ENCODE measurements at places on chromosomes 12 and 14. TPM values are rescaled to one million over a fixed set of nuclear protein-coding genes. Genes with fewer than 3 reads are reported as not detected.

- H3K27me3 ChIP-seq, result no peaks in the 10 kb centered on the region
- DNase-seq, result no peak
- no peaks in the 10 kb centered on the region for H3K4me1 ChIP-seq
- H3K27ac ChIP-seq, result no peak overlapping the region
- H3K4me3 ChIP-seq, result no peak overlapping the region
- H3K36me3 ChIP-seq, result no peaks in the 10 kb centered on the region
Measured at GRCh38 chr12:66726556-66726955, 47.7 kb upstream of the GRIP1 start.

GRCh38 chr12:49131894-49132461 is 783 bp upstream of the TUBA1B start:
- H3K4me1 ChIP-seq, result peaks cover 44% of the 10 kb centered on the region
- H3K36me3 ChIP-seq, result peaks cover 30% of the 10 kb centered on the region
- H3K27me3 ChIP-seq, result no peaks in the 10 kb centered on the region
- no peak for DNase-seq
- peak overlapping the region; percentile 100 for H3K27ac ChIP-seq
- H3K4me3 ChIP-seq, result peak overlapping the region; percentile 99

GRCh38 chr12:89999699-90000505 is 291.3 kb upstream of the ATP2B1 start:
- DNase-seq, result no peak
- no peaks in the 10 kb centered on the region for H3K27me3 ChIP-seq
- H3K4me1 ChIP-seq, result no peaks in the 10 kb centered on the region
- H3K27ac ChIP-seq, result no peak overlapping the region

GRCh38 chr12:402029-402389 is 565 bp downstream of the CCDC77 start:
- no peaks in the 10 kb centered on the region for H3K36me3 ChIP-seq
- no peak for DNase-seq
- no peaks in the 10 kb centered on the region for H3K27me3 ChIP-seq
- H3K4me1 ChIP-seq, result peaks cover 13% of the 10 kb centered on the region

- H3K27me3 ChIP-seq, result no peaks in the 10 kb centered on the region
- H3K4me1 ChIP-seq, result no peaks in the 10 kb centered on the region
- DNase-seq, result no peak
- no peaks in the 10 kb centered on the region for H3K36me3 ChIP-seq
- H3K4me3 ChIP-seq, result no peak overlapping the region
Measured at GRCh38 chr14:22227084-22227483, 361.9 kb downstream of the DAD1 start.

- no peaks in the 10 kb centered on the region for H3K36me3 ChIP-seq
- DNase-seq, result no peak
- H3K27me3 ChIP-seq, result peaks cover 99% of the 10 kb centered on the region
- no peak overlapping the region for H3K27ac ChIP-seq
- H3K4me3 ChIP-seq, result no peak overlapping the region
- peaks cover 12% of the 10 kb centered on the region for H3K4me1 ChIP-seq
Measured at GRCh38 chr14:76136476-76137110, 15.1 kb upstream of the GPATCH2L start.

- peaks cover 6% of the 10 kb centered on the region for H3K4me1 ChIP-seq
- no peaks in the 10 kb centered on the region for H3K27me3 ChIP-seq
- no peaks in the 10 kb centered on the region for H3K36me3 ChIP-seq
- no peak for DNase-seq
Measured at GRCh38 chr12:56229916-56230431, at the start of gene SLC39A5. Gene SLC39A5, plus strand, starts transcription at chr12:56230051. Its CDS starts 1,224 bp downstream, at chr12:56231275.

DNA sequence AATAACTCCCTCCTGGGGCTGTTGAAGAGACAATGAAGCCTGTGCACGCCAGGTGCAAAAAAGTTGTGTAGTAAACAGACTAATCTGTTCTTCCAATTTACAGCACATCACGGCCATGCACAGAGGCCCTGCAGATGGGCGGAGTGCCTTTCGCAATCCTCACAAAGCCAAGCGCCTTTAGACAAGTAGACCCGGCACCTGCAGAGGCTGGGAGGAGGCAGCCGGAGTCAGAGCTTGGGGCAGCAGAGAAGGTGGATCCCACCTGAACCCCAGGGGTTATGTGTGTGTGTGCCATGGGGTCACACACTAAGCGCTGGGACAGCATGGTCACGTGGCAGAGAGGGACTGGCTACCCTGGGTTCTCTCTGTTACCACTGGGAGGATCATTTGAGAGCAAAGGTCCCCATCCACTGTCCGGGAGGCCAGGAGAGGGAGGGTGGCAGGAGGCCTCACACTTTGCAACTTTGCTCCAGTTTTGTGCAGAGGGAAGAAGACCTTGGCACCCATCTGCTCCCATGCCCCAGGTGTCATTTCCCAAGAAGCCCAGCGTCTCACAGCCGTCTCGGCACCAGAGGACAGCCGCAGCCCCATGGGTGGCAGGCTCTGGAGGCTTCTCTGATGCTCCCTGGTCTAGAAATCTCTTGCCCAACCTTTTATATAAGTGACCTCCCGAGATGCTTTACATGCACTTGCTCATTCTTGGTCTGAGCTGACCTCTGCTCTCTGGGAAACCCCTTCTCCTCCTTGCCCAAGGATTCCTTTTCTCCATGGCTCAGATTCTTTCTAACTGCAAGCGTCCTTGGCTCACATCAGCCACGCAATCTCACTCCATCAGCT is 80.0 kb upstream of the DICER1 start:
- peaks cover 63% of the 10 kb centered on the region for H3K4me1 ChIP-seq
- DNase-seq, result no peak
- no peaks in the 10 kb centered on the region for H3K36me3 ChIP-seq
- peak overlapping the region; percentile 29 for H3K27ac ChIP-seq

- DNase-seq, result no peak
- H3K36me3 ChIP-seq, result no peaks in the 10 kb centered on the region
- no peak overlapping the region for H3K27ac ChIP-seq
- no peak overlapping the region for H3K4me3 ChIP-seq
Measured at GRCh38 chr14:23776296-23776695, 140.1 kb downstream of the DHRS2 start.

Gene NTS
- not detected for total RNA-seq

Data from esophagus squamous epithelium (tissue), 5 donors.